ENCODE measurements at places on chromosomes 2 and 18.
A peak's percentile ranks its signal among the peaks of the same experiment; 100 is the strongest.

- DNase-seq: no peak
Observed at GRCh38 chr2:110820128-110820527, 87.8 kb downstream of the ACOXL start.

GRCh38 chr2:26982102-26982742 is 11.8 kb downstream of the MAPRE3 start:
- DNase-seq: no peak

DNA sequence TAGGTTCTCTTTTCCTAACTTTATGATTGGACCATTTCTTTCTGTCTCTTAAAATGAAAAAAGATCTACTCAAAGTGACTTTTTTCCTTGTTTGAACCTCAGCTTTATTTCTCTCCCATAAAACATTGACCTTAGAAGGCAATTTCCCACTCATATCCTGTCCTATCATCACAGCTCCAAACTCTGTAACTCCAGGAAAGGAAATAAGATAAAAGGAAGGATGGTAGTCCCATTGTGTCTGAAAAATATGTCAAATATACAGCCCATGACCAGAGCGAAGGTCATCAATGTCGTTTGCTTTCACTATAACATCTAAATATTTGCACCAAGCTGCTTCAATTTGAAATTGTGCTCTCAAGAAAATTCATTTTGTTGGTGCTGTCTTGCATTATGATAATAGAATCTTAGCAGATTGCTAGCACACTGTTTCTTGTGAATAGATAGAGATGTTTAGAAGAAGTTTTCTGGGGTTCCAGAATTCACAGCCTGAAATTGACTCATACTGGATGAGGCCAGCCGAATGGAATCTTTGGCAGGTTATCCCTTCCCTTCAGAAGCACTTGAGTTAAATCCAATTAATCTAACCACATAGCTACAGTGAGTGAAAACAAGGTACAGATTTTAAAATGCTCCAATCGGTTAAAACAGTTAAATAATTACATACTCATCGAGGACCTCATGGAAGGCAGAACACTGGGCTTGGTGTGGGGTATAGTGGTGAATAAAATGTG is 95.1 kb downstream of the CRIM1 start:
- DNase-seq: no peak

DNA sequence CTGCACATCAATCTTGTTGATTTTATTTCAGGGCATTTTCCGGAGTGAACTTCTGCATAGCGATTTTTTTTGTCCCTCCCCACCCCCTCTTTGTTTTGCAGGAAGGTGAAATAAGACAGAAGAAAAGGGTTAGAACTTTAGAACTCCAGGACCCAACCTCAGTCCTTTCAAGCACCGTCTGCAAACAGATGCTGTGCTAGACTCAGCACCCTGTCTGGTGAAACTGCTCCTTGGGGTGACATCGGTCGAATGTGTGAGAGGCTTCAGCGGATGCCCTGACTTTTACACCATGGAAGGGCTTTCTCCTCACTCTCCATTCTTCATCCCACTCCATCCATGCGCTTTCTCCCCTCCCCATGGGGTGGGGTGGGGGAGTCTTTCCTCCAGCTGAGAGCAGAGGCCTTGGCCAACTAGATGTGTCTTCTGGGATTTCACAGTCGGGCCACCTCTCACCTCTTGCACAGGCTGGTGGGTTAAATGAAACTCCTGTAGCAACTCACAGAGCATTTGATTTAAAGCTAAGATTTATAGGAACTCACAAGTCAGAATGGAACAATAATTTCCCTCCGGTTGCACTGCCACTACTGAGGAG is 43.3 kb upstream of the EDAR start:
- DNase-seq: peak; percentile 2

GRCh38 chr2:113716291-113716690 is 40.2 kb downstream of the SLC35F5 start:
- DNase-seq: no peak

DNA sequence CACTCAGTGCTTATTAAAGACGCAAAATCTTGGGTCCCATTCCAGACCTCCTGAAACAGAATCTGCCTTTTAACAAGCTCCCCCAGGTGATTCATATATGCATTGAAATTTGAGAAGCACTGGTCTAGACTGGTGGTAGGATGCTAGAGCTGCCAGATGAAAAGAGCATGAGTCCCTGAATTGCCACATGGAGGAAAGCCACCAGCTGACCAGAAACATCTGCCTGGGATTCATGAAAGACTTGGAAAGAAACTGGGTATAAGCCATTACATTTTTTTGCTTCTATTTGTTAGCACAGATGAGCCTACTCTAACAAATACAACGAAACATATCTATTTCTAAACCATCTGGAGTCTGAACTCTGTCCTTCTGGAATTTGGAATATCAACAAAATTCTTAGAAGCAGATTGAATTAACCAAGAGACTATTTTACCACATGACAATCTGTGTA is 228.9 kb downstream of the RBM43 start:
- no peak for DNase-seq

DNA sequence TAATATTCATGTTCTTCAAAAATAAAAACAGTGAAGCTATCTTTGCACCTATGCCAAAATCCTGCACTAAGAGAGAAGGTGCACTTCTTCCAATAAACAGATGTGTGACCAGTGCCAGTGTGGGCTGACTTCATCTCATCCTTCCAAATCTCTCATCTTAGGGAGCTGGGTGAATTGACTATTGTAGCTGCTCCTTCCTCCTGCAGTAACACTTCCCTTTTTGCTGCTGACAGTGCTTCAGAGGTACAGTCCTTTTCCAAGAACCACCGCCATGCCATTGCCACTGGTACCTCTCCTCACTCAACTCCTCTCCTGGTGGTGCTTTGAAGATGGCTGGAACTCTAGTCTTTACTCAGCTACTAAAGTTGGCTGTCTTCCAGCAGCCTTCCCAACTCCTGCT is 42.1 kb upstream of the ARHGAP25 start:
- no peak for DNase-seq

DNA sequence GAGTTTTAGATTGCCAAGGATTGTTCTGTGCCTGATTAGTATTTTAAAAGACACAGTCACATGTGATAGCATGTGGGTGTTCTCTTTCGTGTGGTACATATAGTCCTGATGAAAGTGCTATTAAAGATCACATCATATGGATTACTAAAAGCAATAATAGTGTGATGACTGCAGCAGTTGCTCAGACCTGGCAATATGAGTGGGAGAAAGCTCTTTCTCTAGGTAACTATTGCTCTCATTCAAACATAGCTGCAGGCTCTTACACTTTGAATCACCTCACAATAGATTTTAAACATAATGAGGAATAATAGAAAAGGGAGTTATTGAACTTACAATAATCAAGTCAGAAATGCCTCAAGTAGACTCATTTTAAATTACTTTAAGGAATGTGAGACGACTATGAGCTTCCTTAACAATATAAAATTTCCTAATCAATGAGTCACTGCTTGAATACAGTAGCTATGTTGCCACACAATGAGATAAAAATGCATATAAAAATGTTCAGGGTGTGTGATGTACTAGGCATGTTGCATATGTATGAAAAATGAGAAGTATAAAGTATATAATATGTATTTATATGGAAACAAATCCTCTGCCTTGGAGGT is 452.1 kb downstream of the TMX3 start:
- no peak for DNase-seq

GRCh38 chr2:73074110-73075069 is 2.9 kb upstream of the SFXN5 start:
- DNase-seq: no peak
